ENCODE measurements at places on chromosomes 5 and 9.

GRCh38 chr5:80185095-80185494, 70.8 kb downstream of the SERINC5 start:
- peak; percentile 38 for DNase-seq

DNA sequence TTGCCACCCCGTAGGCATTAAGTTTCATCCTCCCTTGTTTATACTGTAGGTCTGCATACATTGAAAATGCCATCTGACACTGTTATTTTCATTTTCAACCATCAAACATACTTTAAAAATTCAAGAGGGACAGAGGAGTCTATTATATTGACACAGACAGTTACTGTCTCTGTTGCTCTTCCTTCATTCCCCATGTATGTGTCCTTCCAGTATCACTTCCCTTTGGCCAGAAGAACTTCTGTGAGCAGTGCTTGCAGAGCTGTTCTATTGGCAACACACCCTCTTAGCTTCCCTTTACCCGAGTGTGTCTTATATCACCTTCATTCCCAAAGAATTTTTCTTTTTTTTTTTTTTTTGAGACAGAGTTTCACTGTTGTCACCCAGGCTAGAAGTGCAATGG, 42.8 kb downstream of the RASGEF1C start:
- DNase-seq = no peak

DNA sequence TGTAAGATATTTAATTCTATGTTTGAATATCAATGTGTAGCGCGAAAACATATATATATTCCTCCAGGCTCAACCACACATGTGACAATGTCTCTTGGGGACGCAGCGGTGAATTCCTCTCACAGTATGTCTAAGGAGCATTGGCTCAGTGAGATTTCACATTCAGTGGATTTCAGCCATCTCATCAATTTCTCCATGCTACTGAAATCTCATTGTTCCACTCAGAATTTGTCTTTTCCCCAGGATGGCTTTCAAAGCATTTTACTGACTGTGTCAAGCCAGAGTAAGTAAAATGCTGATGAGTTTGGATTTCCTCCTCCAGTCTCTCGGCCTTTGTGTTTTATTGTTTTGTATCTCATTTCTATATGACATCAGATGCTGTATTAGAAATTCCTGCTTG, 1.3 kb upstream of the OR1J1 start:
- no peak for DNase-seq

- DNase-seq = no peak
Measured at GRCh38 chr5:151509231-151509630, 61.8 kb downstream of the SLC36A1 start.

DNA sequence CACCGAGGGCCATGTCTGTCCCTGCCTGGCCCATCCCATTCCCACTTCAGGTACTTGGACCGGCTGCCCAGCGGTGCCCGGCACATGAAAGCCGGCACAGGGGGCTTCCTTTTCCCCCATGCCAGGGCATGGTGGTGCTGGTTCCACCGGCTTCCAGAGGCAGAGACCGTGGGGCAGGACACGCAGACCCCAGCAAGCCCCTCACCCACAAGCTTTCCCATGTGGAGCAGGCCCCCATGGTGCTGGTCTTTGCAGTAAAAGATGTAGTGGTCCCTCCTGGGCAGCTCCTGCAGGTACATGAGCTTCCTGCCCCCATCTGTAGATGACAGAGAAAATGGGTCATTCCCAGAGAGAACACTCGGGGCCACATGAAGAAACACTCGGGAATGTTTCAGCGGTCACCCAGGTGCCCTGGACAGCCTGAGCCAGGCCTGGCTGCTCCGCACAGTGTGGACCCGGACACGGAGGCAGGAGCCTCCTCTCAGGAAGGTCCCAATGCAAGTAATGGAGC, 2.0 kb downstream of the OBP2B start:
- DNase-seq = no peak

GRCh38 chr5:123455640-123456039, 32.4 kb upstream of the CEP120 start:
- no peak for DNase-seq

- no peak for DNase-seq
Measured at GRCh38 chr5:156543348-156544145, 216.6 kb downstream of the SGCD start.

DNA sequence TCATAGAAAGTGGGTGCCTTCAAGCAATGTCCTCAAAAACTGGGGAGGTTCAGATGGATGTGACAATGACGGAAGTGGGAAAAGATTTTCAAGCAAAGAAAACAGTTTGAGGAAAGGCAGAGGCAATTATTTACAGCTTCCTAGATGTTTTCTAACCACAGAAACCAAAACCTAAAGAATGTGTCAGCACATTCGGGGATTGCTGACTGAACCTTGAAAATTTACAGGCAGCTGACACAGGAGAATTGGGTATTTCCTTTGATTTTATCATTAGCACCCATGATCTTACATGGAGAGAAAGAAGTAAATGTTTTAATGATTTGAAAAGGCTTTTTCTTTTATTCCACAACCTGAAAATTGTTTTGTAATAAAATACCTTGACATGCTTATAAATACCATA, 369.0 kb downstream of the ACTL7B start:
- DNase-seq = no peak

DNA sequence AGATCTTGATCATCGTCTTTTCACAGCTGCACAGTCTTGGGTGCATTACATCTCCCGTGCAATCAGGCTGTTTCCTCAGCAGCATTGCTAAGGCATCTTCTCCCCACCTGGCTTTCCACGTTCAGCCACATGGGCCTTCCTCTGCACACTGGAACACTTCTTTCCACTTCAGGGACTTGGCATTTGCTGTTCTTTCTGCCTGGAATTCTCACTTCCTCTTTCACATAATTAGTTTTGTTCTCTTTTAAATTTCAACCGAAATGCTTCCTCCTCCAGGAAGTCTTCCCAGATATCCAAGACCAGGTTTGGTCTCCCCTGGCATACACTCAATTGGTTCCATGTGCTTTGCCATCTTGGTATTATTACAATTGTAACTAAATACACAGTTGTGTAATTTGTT, 43.8 kb downstream of the WHRN start:
- DNase-seq = no peak

GRCh38 chr5:53080271-53080670, 29.3 kb downstream of the MOCS2 start:
- no peak for DNase-seq

GRCh38 chr5:79493596-79494345, 20.2 kb downstream of the HOMER1 start:
- no peak for DNase-seq

GRCh38 chr5:15937708-15938107, 241.9 kb downstream of the MARCHF11 start:
- no peak for DNase-seq

- DNase-seq = no peak
Measured at GRCh38 chr5:160213537-160213936, 15.8 kb upstream of the FABP6 start.

DNA sequence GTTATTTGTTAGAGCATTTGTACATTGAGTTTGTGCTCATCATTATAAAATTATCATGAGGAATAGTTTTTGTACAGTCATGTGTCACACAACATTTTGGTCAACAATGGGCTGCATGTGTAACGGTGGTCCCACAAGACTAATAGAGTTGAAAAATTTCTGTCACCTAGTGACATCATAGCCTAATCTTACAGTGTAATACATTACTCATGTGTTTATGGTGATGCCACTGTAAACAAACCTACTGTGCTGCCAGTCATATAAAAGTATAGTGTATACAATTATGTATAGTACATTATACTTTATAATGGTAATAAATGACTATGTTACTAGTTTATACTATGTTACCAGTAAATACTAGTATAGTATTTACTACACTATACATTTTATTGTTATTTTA, 3.0 kb upstream of the CAMK4 start:
- DNase-seq = no peak

GRCh38 chr9:135975834-135976233, 14.7 kb upstream of the UBAC1 start:
- no peak for DNase-seq

- DNase-seq = no peak
Measured at GRCh38 chr5:83474991-83475390, 3.4 kb downstream of the VCAN start.

DNA sequence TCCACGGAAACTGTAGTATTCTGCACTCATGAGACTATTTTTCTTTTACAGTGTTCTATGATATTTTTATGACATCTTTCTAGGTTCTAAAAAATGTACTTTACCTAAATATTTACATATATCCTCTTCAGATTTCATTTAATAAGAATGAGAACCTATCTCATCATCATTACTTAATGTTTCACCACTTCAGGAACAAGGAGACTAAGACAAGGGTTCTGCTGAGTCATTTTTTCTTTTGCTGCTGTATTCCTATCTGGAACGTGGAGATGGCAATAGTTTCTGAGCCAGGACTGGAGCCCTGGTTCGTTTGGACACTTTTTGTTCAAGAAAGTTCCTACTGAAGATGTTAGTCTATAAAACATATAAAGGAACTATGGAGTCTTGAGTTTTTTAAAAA, 258.2 kb upstream of the MAP3K1 start:
- no peak for DNase-seq

DNA sequence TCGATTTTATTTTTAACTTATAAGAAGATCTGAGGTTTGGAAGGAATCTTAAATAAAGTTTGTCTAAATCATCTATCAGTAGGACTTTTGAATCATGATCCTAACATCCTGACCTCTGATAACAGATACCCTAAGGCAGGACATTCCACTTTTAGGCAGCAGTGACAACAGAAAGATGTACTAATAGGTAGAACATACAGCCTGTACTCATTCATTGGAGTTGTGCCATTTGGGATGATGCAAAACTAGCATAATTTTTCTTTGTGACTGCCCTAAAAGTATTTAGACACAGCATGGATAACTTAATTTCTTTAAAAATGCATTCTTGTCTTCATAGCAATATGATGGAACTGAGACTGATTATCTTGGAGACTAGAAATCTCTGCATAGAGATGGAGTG, 39.7 kb downstream of the CDC42SE2 start:
- DNase-seq = no peak

DNA sequence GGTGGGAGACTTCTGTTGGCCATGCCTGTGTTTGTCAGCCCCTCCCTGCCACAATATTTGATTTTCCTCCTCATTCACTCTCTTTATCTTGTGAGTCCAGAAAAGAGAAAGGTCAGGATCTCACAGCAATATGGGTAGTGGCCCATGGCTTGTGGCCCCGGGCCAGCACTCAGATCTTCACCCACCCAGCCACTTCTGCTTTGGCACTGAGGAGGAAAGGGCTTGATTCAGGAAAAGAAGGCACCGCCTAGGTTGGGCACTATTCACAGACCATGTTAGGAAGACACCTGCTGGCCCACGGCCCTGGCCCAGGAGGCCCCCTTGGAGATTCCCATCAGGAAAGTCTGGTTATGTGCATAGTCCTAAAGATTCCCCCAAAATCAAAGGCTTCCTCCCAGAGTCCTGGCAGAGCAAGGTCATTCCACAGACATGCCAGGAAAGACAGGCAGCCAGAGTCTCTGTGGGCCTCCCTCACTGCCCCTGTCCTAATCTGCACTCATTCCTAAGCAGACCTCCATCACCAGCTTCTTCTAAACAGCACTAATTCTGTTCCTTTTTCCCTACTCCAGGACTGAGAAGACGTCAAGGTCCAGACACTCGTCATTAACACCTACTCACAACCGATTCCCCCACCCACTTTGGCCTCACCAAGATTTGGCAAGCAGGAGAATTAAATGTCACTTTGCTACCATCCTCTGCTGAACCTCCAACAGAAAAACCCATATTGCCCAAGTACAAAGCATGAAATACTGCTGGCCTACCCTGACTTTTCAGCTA, 179.3 kb downstream of the DEPDC1B start:
- DNase-seq = no peak

DNA sequence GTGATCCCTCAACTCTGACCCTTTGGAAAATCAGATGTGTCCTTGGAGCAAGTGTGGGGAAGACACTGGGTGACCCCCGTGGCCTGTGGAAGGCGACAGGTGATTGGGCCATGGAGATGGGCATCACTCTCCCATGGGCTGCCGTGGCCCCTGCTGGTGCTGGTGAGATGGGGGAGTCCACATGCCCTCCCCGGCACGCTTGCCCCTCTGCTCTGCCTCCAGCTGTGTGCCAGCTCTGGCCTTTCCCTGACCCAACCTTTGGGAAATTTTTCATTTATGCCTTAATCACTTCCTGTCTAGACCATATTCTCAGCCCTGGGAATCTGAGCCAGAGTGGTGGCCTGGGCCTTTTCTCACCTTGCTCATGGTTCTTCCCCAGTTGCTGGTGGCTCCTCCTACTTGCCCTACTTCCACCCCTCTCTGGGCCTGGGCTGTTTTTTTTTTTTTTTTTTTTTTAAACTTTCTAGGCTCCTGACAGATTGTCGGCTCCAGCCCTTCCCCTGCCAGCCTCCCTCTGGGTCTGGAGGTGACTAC, 56.6 kb downstream of the RGS3 start:
- peak; percentile 73 for DNase-seq

- DNase-seq = no peak
Measured at GRCh38 chr5:37619353-37619752, 220.5 kb downstream of the GDNF start.

DNA sequence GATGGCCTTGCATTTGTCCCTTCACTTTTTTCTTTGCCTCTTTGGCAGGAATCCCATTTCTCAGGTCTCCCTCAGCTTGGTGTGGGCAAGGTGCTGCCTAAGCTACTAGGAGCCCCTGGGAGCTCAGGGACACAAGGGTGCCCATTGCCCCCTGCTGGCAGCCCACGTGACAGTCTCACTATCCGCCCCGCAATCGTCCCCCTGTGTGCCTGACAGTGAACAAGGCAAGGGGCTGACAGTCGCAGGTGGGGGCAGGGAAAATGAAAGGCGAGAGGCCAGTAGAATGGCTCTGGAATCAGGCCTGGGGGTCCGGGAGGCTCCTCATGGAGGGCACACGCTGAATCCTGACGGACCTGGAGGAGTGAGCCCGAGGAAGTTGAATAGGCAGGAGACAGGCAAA, 2.0 kb upstream of the PCDH12 start:
- peak; percentile 62 for DNase-seq

- no peak for DNase-seq
Measured at GRCh38 chr5:127008300-127008975, 21.9 kb downstream of the MARCHF3 start.

GRCh38 chr9:91359083-91359482, 2.6 kb downstream of the AUH start:
- DNase-seq = no peak

DNA sequence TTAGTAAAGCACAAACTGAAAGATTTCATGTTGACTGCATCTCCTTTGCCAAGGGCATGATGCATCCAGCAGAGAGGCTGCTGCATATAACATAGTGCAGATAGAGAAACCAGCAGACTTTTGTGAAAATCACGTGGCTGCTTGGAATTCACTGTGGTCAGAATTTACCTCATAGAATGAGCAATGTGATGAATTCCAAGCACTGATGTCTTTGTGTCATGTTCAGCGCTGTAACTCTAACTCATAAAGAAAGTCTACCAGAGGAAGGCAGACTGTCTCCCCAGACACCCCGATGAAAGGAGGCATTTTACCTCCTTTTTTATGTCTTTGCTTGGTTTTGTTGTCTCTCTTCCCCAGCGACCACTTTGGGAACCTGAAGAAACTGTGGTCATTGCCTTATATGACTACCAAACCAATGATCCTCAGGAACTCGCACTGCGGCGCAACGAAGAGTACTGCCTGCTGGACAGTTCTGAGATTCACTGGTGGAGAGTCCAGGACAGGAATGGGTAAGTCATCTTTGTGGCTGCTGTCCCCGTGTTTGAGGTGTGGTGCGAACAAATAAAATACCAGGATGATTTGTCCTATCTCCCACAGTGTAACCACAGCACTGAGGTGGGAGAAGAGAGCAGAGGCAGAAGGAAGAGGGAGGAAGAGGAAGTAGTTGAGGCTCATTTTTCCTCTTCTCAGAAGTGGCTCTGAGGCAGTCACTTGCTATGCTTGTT, 42.0 kb downstream of the ITK start:
- DNase-seq = peak; percentile 86
